ENCODE measurements at places on chromosomes 16 and 17. TPM values are rescaled to one million over a fixed set of nuclear protein-coding genes. Genes with fewer than 3 reads are reported as not detected.

NPIPA5 gene
- total RNA-seq: 21.3 TPM

DNA sequence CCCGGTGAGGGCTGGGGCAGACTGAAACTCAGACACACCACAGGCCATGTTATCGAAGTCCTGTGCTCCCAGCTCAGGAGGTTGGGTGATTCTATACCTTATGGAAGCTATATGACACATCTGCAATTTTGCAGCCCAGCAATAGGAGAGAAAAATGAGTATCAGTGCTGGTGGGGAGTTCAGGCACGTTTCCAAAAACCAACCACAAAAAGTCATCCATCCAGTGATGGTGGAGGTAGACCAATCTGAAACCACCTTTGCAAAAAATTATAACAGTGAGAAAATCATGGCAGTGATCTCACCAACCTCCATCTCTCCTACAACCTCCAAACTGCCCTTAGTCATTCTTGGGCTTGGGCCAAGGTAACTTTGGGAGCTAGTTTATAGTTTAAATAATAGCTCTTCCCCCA is 327.9 kb downstream of the SLC39A11 start:
- no peak for DNase-seq

GRCh38 chr16:84234321-84235241 is 5.2 kb downstream of the KCNG4 start:
- no peak for DNase-seq

DNA sequence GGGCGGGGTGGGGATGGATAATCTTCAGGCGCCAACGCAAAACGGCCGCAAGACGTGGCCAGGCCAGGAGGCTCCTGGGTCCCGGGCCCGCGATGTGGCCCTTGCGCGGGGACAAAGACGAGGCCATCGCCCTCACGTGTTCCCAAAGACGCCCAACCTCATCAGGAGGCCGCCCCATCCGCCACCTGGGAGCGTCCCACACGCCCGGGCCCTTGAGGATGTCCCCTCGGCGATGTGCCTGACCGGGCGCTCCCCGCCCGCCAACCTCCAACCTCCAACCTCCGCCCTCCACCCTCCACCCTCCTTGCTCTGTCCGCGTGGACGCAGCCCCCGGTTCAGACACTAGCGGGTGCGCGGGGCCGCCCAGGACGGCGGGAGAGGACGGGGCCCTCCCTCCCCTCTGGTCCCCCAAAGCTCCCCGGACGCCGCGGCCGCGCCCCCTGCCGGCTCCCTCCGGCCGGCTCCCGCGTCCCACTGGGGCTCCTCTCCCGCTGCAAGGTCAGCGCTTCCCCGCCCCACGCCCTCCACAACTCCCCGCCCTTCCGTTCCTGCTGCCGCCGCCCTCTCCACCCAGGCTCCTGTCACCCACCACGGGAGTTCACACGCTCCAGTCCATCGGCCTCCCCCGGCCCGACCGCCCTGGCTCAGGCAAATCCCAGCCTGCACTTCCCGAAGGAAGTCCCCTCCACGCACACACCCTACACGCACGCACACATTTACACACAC is 250.8 kb upstream of the RPL38 start:
- peak; percentile 34 for DNase-seq

- no peak for DNase-seq
Measured at GRCh38 chr17:28493460-28493859, 12.7 kb upstream of the FOXN1 start.

GRCh38 chr17:8618825-8619224 is 11.7 kb downstream of the MYH10 start:
- DNase-seq: no peak

ZNF821 gene
- total RNA-seq: 12.4 TPM

ABCC12 gene
- not detected for total RNA-seq

GRCh38 chr17:80220054-80220735 is at the start of the genes SGSH and SLC26A11:
Gene SGSH (minus strand): TSS chr17:80220333. CDS start chr17:80220313, 20 bp downstream.
Gene SLC26A11 (plus strand): TSS chr17:80220427. CDS start chr17:80221561, 1,134 bp downstream.
- peak; percentile 45 for DNase-seq

Measured in naive thymus-derived CD4-positive, alpha-beta T cell (primary cell).